ENCODE measurements at places on chromosomes 16 and 17.

DNA sequence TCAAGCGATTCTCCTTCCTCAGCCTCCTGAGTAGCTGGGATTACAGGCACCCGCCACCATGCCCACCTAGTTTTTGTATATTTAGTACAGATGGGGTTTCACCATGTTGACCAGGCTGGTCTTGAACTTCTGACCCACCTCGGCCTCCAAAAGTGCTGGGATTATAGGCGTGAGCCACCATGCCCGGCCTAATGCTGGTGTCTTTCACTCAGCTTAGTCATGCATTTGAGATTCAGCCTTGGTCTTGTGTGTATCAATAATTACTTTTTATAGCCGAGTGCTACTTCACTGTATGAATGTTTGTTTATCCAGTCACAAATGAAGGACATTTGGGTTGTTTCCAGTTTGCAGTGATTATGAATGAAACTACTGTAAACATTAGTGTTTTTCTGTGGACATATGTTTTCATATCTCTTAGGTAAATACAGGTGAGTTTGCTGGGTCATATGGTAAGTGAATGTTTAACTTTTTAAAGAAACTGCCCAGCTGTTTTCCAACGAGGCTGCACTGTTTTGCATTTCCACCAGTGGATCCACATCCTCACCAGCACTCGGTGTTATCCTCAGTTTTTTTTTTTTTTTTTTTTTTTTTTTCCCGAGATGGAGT lies 11.0 kb upstream of the PLCG2 start:
- DNase-seq, result no peak

GRCh38 chr17:33267271-33267790 lies 25.8 kb downstream of the ASIC2 start:
- no peak for DNase-seq

- peak; percentile 33 for DNase-seq
These were observed 37.7 kb downstream of the DUSP14 start for GRCh38 chr17:37527249-37527851.

DNA sequence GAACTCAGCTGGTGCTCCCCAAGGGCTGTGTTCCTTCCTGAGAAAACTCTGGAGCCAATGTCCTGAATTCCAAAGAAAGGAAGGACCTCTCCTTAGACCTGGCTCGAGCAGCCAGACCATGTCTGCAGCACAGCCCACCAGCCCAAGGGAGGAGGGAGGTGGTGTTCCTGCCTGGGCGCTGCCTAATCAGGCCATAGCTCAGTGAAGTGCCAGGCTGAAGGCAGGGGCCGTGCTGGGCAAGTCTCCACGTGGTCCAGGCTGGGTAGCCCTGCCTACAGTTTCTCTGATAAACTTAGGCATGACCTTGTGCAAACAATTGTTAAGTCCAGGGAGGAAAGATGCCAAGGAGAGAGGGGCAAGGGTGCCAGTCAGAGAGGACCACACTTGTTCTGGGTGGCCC lies 76.8 kb downstream of the MPRIP start:
- DNase-seq, result no peak

- DNase-seq, result no peak
These were observed 56.5 kb downstream of the XPO6 start for GRCh38 chr16:28155293-28155692.

DNA sequence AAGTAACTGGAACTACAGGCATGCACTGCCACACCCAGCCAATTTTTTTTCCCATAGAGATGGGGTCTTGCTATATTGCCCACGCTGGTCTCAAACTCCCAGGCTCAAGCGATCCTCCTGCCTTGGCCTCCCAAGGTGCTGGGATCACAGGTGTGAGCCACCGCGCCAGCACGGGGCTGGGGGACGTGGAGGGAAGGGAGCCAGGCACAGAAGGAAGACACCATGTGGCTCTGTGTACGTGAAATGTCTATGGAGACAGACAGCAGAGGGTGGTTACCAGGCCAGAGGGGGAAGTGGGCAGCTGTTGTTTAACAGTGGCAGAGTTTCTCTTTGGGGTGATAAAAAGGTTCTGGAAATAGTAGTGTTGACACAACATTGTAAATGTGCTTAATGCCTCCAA lies 4.6 kb upstream of the PIEZO1 start:
- no peak for DNase-seq

- peak; percentile 84 for DNase-seq
These were observed 24.8 kb upstream of the MAP3K14 start for GRCh38 chr17:45341533-45342158.

DNA sequence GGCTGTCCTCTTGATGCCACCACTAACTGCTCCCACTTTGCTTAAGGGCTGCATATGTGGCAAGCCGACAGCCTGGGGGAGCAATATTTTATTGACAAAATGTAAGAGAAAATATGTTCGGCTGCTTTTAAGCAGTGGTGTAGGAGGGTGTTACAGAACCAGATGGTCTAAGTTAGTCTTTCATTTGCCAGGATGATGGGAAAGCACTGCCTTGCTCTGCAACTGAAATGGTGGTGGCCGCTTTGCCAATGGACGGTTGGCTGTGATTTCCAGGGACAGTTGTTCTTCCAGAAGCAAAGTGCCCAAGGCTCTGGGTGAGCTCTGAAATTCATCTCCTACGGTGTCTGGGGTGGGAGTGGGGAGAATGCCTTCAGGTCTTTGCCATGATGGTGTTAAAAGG lies 469.3 kb downstream of the TOX3 start:
- no peak for DNase-seq

DNA sequence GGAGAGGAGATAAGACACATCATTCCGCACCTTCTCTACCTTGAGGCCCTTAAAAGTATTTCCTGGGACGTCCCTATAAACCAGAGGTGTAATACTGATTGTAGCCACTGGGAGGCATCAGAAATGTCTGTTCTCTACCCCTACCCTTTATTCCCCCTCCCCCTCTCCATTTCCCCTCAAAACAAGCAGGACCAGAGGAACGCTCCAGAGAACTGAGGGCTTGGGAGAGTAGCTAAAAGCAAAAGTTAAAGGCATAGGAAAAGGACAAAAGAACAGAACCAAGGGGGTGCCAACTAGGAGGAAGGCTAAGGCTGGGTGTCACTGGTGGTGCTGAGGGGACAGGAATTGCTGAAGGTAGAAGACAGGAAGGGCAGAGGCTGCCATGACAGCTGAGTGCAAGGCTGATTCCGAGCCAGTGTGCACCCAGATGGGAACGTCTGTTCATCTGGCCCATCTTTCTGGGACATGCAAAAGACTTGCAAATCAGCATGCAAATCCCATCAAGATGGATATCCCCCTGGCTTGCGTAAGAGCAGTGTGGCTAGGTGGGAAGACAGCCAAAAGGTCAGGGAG lies 6.7 kb downstream of the CAMTA2 start:
- DNase-seq, result no peak

DNA sequence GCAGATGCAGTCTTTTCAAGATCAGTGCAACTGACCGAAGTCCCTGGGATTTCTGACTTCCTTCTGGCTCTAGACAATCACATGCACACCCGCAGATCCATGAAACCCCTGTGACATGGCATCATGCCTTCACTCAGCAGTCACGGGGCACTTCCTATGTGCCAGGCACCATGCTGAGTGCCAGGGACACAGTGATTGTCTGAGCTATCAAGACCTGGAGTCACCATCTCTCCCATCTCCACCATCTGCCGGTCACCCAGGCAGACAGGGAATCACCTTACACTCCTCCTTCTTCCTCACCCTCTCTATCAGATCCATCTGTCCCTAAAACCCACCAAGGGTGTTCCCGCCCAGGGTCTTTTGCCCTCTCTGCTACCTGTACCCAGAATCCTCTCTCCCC lies 5.3 kb downstream of the BEAN1 start:
- DNase-seq, result no peak

Data from iPS DF 6.9 (cell line).